ENCODE measurements at places on chromosomes 2 and 18. TPM values are rescaled to one million over a fixed set of nuclear protein-coding genes. Genes with fewer than 3 reads are reported as not detected.
A peak's percentile ranks its signal among the peaks of the same experiment; 100 is the strongest.

DNA sequence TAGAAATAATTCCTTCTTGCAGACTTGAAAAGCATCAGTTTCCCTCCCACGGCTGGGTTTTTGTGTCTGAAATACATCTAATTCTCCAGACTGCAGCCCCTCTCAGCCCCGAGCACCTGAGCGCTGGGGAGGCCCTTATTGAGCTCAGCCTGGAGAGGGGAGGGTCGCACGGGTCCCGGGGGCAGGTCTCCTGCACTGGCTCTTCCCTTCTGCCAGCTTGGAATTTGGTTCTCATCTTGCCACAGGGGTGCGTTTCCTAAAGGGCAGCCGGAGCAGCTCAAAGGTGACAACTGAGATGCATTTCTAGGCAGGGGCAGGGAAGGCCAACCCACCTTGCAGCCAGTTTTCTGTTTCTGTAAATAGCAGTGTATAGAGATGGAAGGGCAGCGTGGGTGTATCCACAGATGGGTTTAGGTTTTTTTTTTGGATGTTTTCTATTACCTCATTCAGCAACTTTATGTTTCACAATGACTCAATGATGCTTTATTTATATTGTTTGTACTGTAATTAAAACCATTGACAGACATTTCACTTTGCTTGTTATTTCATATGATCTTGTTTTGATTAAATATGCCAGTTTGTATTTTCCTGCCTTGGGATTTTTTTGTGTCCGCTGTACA is 37.0 kb downstream of the GBX2 start:
- H3K4me1 ChIP-seq = no peaks in the 10 kb centered on the region
- H3K27ac ChIP-seq = no peak overlapping the region

The TMEM37 gene
- total RNA-seq = 3.7 TPM

The CPS1 gene
- 0.29 TPM for total RNA-seq

DNA sequence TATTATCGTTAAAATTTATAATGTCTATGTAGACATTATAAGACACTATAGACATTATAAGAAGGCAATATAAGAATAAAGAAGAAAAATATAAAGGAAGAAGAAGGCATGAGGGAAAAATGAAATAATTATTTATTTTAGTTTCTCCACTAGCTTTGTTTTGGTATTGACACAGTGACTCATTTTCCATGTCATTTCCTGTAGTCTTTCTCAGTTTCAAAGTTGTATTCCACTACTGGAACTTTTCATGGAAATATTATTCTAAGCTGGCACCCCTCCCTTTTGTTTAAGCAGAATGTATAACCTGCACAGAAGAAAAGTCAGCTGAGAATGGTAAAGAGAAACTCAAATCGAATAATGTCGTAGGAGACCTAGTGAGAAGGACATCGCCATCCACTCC is 234.2 kb upstream of the NETO1 start:
- H3K4me1 ChIP-seq = no peaks in the 10 kb centered on the region
- no peaks in the 10 kb centered on the region for H3K27me3 ChIP-seq
- no peak for DNase-seq
- no peak overlapping the region for H3K27ac ChIP-seq
- H3K36me3 ChIP-seq = no peaks in the 10 kb centered on the region
- no peak overlapping the region for H3K4me3 ChIP-seq

GRCh38 chr2:140295767-140296166 is 1515.6 kb upstream of the NXPH2 start:
- H3K36me3 ChIP-seq = no peaks in the 10 kb centered on the region
- H3K4me3 ChIP-seq = no peak overlapping the region
- DNase-seq = no peak
- H3K27ac ChIP-seq = no peak overlapping the region
- H3K27me3 ChIP-seq = no peaks in the 10 kb centered on the region
- H3K4me1 ChIP-seq = no peaks in the 10 kb centered on the region

- peak within 1 kb of the TSS; percentile 91 for H3K27ac ChIP-seq
- H3K4me3 ChIP-seq = peak within 1 kb of the TSS; percentile 40
- DNase-seq = peak; percentile 75
- H3K4me1 ChIP-seq = no peaks in the 10 kb centered on the region
Measured at GRCh38 chr2:100321866-100322820, at the start of gene LONRF2. Gene LONRF2, minus strand, starts transcription at chr2:100322501. Its CDS starts 408 bp downstream, at chr2:100322093.

DNA sequence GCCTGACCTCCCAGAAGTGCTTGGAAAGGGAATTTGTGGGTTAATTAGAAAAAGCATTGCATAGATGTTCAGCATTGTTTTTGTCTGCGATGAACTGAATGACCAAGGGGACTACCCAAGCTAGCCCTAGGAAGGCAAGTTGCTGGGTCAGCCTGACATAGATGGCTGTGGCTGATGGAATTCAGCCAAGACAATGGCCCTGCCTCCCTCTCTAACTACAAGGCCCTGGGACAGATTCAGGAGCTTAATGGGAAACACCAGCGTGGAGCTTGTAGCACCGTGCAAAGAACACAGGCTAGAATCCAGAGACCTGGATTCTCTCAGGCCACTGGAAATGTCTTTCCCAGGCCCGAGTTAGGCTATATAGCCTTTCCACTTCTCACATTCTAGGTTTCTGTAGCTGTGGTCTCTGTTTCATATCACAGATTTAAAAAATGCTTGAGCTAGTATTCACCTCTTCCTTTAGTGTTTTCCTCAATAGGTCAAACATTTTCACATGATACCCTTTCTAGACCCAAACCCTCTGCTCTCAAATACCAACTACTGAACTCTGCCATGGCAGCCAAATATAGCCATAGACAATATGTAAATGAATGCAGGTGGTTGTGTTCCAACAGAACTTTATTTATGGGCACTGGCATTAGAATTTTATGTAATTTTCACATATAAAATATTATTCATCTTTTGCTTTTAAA is 294.3 kb upstream of the MEX3C start:
- H3K4me3 ChIP-seq = no peak overlapping the region
- H3K36me3 ChIP-seq = no peaks in the 10 kb centered on the region
- no peaks in the 10 kb centered on the region for H3K4me1 ChIP-seq
- H3K27ac ChIP-seq = no peak overlapping the region
- no peaks in the 10 kb centered on the region for H3K27me3 ChIP-seq
- no peak for DNase-seq

- no peak overlapping the region for H3K27ac ChIP-seq
- H3K4me3 ChIP-seq = no peak overlapping the region
- H3K36me3 ChIP-seq = no peaks in the 10 kb centered on the region
- DNase-seq = no peak
- H3K27me3 ChIP-seq = no peaks in the 10 kb centered on the region
Measured at GRCh38 chr18:44651918-44652572, 28.6 kb upstream of the SETBP1 start.

DNA sequence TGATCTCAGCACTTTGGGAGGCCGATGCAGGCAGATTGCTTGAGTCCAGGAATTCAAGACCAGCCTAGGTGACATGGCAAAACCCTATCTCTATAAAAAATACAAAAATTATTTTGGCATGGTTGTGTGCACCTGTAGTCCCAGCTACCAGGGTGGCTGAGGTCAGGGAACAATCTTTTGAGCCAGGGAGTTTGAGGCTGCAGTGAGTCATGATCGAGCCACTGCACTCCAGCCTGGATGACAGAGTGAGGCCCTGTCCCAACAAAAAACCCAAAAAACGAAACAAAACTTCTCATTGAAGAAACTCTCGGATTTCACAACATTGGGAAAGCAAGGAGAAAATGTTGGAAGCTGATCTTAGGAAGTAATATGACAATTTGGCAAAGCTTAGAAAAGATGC is 317.3 kb upstream of the MGAT5 start:
- no peak overlapping the region for H3K27ac ChIP-seq
- no peaks in the 10 kb centered on the region for H3K4me1 ChIP-seq
- DNase-seq = no peak
- peaks cover 4% of the 10 kb centered on the region for H3K27me3 ChIP-seq
- H3K4me3 ChIP-seq = no peak overlapping the region

The SF3B1 gene
- total RNA-seq = 664 TPM

- no peaks in the 10 kb centered on the region for H3K36me3 ChIP-seq
- no peak overlapping the region for H3K4me3 ChIP-seq
- DNase-seq = no peak
- no peaks in the 10 kb centered on the region for H3K4me1 ChIP-seq
Measured at GRCh38 chr2:226916669-226917068, 80.8 kb downstream of the RHBDD1 start.

The UGT1A1 gene
- not detected for total RNA-seq

The CPO gene
- total RNA-seq = not detected

DNA sequence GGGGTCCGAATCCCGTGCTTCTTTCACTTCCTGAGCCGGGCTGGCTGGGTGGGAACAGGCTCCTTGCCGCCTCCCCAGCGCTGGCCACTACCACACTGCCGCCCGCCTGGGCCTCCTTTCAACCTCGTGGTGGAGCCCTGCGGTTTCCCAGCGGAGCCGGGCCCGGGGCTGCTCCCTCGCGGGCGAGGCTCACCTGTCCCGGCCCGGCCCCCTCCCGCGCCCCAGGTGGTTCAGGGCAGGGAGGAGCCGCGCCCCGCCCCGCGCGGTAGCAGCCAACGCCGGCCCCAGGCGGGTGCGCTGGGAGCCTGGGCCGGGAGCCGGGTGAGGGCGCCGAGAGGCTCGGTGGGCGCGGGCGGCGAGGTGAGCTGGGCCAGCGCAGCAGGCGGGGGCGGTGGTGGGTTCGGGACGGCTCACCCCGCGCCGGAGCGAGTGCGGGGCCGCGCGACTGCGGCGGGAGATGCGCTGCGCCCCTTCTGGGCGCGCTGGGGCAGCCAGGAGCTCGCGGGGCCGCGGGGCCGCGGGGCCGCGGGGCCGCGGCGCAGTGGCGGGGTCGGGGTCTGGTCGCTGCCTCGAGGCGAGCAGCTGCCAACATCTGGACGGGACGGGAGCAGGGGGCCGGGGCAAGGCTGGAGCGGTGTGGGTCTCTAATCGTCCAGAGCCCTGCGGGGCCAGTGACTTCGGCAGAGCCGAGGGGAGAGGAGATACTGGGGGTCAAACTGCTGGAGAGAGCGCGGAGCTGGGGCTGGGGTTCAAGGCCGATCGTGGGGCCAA is at the start of gene LYPD6B:
TSS of gene LYPD6B (plus strand) at position 258 of the 771 bp plus-strand sequence. CDS start 92,250 bp downstream, outside the sequence.
- H3K27ac ChIP-seq = no peak within 1 kb of the TSS
- no peak within 1 kb of the TSS for H3K4me3 ChIP-seq
- H3K36me3 ChIP-seq = no peaks in the 10 kb centered on the region
- DNase-seq = no peak

GRCh38 chr2:100278501-100278900 is 43.8 kb downstream of the LONRF2 start:
- peak overlapping the region; percentile 87 for H3K27ac ChIP-seq
- no peaks in the 10 kb centered on the region for H3K4me1 ChIP-seq
- no peaks in the 10 kb centered on the region for H3K36me3 ChIP-seq
- no peak for DNase-seq
- H3K4me3 ChIP-seq = no peak overlapping the region

GRCh38 chr18:6865251-6865650 is 135.7 kb downstream of the ARHGAP28 start:
- H3K27ac ChIP-seq = no peak overlapping the region
- no peaks in the 10 kb centered on the region for H3K27me3 ChIP-seq
- H3K36me3 ChIP-seq = no peaks in the 10 kb centered on the region
- no peaks in the 10 kb centered on the region for H3K4me1 ChIP-seq
- no peak for DNase-seq
- H3K4me3 ChIP-seq = no peak overlapping the region

GRCh38 chr2:218889937-218890336 is 9.3 kb downstream of the WNT10A start:
- no peaks in the 10 kb centered on the region for H3K27me3 ChIP-seq
- DNase-seq = no peak
- H3K36me3 ChIP-seq = no peaks in the 10 kb centered on the region
- no peak overlapping the region for H3K27ac ChIP-seq
- peaks cover 5% of the 10 kb centered on the region for H3K4me1 ChIP-seq
- no peak overlapping the region for H3K4me3 ChIP-seq

The ANKRD30B gene
- total RNA-seq = not detected

The CAPN14 gene
- total RNA-seq = 0.14 TPM

The ANKRD62 gene
- total RNA-seq = not detected

The SMYD5 gene
- total RNA-seq = 31.1 TPM

DNA sequence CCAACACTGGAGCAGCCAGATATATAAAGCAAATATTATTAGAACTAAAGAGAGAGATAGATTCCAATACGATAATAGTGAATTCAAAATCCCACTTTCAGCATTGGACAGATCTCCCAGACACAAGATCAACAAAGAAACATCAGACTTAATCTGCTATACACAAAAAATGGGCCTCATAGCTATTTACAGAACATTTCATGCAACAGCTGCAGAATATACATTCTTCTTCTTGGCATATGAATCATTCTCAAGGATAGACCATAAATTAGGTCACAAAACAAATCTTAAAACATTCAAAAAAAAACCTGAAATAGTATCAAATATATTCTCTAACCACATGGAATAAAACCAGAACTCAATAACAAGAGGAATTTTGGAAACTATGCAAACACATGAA is 23.8 kb upstream of the BAZ2B start:
- H3K36me3 ChIP-seq = no peaks in the 10 kb centered on the region
- no peak overlapping the region for H3K4me3 ChIP-seq
- no peak overlapping the region for H3K27ac ChIP-seq

DNA sequence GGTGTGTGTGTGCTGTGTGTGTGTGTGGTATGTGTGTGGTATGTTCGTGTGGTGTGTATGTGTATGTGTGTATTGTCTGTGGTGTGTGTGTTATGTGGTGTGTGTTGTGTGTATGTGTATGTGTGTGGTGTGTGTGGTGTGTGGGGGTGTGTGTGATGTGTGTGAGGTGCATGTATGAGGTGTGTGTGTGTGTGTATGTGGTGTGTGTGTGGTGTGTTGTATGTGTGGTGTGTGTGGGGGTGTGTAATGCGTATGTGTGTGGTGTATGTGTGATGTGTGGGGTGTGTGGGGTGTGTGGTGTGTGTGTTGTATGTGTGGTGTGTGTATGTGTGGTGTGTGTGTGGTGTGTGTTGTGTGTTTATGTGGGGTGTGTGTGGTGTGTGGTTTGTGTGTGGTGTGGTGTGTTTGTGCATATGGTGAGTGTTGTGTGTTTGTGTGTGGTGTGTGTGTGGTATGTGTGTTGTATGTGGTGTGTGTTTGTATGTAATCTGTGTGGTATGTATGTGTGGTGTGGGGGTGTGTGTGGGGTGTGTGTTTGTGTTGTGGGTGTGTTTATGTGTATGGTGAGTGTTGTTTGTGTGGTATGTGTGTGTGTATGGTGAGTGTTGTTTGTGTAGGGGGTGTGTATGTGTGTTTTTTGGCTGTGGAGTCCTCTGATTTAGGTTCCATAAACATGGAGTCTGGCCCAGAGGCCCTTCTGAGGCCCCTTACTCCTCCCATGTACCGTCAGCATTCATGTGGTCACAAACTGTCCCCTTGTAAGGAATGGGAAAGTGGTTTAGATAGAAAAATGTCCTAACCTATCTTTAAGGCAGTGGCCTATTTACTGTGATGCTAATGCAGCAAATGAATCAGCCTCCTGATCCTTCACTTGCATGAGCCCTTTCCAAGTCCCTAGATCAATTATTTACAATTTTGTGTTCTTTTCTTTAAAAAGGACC is 116.0 kb downstream of the ALPK2 start:
- H3K27me3 ChIP-seq = no peaks in the 10 kb centered on the region
- no peaks in the 10 kb centered on the region for H3K4me1 ChIP-seq
- no peaks in the 10 kb centered on the region for H3K36me3 ChIP-seq
- no peak overlapping the region for H3K27ac ChIP-seq
- DNase-seq = no peak

DNA sequence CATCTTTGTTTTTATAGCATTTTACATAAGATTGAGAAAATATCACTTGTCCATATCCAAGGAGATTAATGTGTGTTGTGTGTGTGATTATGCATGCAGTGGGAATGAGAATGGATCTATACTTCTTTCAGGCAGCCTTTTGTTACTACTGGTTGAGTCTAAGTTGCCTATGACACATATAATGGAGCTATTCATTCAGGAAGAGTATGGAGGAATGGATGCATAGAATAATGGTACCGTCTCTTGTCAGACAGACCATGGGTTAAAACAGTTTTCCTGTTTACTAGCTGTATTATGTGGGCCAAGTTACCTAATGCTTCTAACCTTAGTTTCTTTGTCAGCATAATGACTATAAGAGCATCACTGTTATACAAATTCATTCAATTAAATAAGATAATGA is 155.4 kb upstream of the KYNU start:
- no peaks in the 10 kb centered on the region for H3K27me3 ChIP-seq
- DNase-seq = no peak
- no peak overlapping the region for H3K4me3 ChIP-seq
- H3K27ac ChIP-seq = no peak overlapping the region

Measured in uterus (tissue), 4 donors.